Left lung (tissue), 14 donors: ENCODE measurements at places on chromosomes 2 and 18. TPM values are rescaled to one million over a fixed set of nuclear protein-coding genes. Genes with fewer than 3 reads are reported as not detected.

Gene GRB14
- polyA plus RNA-seq: 75.4 TPM

Gene COL4A3
- 7.7 TPM for polyA plus RNA-seq

- no peak for DNase-seq
Measured at GRCh38 chr2:65532326-65532725, 99.9 kb upstream of the SPRED2 start.

Gene NEURL3
- polyA plus RNA-seq: 0.29 TPM

GRCh38 chr2:24816884-24817283 lies 23.7 kb downstream of the CENPO start:
- DNase-seq: no peak

GRCh38 chr18:70423120-70423519 lies 134.3 kb downstream of the SOCS6 start:
- DNase-seq: no peak

Gene TRABD2A
- 22.5 TPM for polyA plus RNA-seq
